ENCODE measurements at places on chromosomes 5 and 9.
A peak's percentile ranks its signal among the peaks of the same experiment; 100 is the strongest.

DNA sequence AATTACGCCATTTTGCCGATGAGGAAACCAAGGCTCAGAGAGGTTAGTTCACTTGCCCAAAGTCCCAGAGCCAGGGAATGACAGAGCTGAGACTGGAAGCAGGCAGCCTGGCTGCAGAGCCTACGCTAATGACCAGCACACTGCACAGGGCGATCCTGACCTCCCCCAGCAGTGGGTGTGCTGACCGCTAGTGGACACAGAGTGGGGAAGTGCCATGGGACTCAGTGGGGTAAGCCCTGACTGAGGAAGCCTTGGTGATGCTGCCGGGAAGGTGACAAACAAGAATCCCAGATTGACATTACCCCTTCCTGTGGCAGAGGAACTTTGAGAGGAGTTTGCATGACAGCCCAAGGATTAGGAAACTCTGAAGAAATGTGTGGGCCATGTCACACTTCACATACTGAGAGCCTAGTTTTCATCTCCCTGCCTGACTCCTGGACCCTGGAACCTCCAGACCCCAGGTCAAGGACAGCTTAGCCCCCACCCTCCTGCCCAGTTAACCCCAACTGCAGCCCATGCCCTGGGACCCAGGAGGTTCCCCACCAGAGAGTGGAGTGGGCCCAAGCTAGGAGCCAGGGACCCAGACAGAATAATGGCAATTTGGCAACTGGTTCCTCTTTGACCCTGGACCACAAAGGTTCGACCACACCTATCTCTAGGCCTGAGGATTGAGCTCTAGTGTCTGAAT lies 19.7 kb upstream of the CSF1R start:
- DNase-seq = no peak

GRCh38 chr5:8949908-8950307 lies 596.0 kb downstream of the SEMA5A start:
- DNase-seq = no peak

DNA sequence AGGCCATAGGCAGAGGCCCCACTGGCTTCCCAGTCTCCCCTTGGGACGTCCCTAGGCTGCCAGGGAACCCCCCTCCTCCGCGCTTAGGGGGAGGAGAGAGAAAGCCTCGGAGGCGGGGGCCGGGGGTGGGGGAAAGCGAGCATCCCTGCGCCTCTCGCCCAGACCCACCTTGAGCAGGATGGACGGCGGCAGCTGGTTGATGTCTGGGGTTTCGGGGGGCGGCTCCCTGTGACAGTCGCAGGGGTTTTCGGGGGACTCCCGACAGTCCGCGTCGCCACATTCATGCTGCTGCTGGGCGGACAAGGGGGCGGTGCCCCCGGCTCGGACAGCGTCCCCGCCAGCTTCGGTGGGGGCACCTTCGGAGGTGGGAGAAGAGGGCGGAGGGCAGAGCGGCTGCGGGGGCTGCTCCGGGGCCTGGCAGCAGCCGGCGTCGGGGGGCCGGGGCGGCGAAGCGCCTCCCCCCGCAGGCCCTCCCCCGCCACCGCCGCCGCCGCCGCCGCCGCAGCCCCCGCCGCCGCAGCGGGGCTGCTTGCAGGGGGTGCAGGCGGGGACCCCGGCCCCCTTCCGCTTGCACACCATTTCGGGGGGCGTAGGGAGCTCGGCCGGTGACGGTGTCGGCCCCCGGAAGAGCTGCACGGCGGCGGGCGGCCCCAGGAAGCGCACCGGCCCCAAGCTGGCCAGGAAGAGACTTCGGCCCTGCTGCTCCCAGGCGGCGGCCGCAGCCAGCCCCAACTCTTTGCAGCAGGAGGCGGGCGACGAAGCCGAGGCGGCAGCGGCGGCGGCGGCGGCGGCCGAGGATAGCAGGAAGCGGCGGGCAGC lies 1.2 kb downstream of the FBXL17 start:
- DNase-seq = peak; percentile 1

DNA sequence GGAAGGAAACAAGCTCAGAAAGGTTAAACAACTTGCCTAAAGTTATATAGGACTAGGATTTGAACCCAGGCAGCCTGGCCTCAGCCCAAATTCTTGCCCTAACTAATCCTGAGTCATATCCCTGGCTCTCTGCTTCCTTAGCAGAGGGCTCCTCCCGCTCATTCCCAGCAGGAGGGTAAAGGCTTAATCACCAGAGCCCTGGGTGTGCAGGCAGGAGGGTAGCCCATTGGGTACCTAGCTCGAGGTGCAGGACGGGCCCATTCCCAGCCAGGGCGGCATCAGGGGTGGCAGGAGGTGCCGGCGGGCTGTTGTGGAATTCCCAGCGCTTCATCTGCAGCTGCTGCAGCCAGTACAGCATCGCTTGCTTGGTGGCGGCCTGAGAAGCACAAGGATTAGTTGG lies 3.9 kb downstream of the TBC1D2 start:
- no peak for DNase-seq

DNA sequence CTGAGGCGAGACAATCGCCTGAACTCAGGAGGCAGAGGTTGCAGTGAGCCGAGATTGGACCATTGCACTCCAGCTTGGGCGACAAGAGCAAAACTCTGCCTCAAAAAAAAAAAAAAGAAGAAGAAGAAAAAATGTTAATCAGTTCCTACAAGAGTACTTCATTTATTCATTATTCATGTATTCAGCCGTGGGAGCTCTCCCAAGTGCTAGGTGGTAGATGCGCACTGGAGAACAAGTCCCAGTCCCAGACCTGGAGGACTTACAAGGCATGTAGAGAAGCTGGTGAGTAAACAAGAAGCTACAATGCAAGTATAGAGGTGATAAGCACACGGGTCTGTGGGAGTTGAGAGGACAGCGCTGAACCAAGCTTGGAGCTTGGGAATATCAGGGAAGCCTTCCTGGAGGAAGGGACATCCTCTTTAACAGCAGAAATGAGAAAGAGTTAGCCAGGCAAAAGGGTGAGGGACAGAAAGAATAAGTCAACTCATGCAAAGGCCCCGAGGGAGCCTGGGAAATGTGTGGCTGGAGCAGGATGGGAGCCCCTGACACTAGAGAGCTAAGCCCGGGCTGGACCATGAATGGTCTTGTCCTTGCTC lies 17.4 kb upstream of the AQP7 start:
- no peak for DNase-seq

DNA sequence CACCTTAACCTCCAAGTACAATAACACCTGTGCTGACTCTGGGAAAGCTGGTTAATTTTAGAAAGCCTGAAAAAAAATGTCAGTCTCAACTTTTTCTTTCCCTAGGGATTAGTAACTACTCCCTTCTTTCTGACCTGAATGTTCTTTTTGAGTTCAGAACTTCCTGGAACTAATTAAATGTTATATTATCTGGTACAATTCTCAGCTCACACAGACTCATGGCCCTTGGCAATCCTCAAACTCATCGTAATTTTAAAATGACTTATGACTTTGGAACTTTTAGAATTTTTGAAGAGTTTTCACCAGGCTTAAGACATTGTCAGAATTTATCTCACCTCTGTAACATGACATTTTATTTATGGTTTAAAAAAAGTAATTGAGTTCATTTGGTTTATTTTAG lies 315.0 kb downstream of the FER start:
- no peak for DNase-seq

Measured in HL-60 (cell line).